Mononuclear cell (primary cell): ENCODE measurements at places on chromosomes 7 and 10. TPM values are rescaled to one million over a fixed set of nuclear protein-coding genes. Genes with fewer than 3 reads are reported as not detected.

Gene RELN
- under 0.01 TPM for total RNA-seq

Gene STEAP2
- total RNA-seq, result 0.10 TPM

Gene CNPY1
- not detected for total RNA-seq

Gene PRSS37
- 0.10 TPM for total RNA-seq

Gene CNOT4
- total RNA-seq, result 19.8 TPM

Gene RBM48
- total RNA-seq, result 36.3 TPM
